ENCODE measurements at places on chromosomes 2 and 18.

DNA sequence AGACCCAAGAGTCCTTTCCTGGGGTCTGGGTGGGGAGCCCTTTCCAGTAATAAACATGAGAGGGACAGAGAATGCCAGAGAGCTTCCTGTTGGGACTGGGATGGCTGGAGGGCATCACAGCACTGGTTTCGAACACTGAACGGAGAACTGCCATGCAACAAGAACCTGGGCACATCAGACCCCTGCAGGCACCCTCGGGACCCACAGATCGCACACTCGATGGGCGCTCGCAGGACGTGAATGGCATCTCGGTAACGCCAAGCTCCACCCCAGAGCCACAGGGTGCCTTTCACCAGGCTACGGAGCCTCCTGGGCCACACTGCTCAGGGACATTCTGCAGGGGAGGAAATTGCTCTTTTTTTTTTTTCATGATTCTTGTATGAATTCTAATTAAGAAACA, 25.1 kb downstream of the SLC66A2 start:
- DNase-seq, result no peak

- DNase-seq, result peak; percentile 87
Observed at GRCh38 chr18:22977847-22978701, 44.9 kb downstream of the RBBP8 start.

DNA sequence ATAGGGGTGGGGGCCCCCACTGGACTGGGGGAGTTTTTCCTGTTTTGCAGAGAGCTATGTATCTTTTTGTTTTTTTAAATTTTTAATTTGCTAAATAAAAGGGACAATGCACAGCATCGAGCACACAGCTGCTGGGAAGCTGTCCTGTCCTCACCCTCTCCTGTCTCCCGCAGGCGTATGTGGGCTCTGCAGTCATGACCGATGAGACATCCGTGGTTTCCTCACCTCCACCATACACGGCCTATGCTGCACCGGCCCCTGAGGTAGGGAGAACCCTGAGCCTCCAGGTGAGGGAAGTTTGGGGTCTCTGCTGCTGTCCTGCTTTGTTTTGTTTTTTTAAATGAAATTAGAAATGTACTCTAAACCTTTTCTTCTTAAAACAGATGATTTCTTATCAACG, 27.6 kb downstream of the PLEKHB2 start:
- no peak for DNase-seq

DNA sequence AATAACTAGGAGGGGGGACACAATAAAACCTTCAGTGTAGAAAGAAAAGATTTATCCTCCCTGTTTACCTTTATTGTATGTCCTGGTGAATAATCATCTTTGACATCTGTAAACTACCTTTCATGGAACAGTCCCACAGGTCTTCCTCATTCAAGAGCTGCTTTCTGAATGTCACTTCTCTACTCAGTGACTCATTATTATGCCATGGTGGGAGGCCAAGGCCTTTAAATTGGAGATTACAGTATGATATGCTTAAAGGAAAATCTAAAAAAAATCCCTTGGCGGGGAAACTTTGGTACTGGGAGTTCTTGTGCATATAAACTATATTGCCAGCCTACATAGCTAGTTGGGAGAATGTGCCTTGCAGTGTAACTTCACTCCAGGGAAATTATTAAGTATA, 713.0 kb downstream of the TDRD15 start:
- DNase-seq, result no peak

- DNase-seq, result no peak
Observed at GRCh38 chr2:101653469-101653868, 44.0 kb upstream of the MAP4K4 start.

- DNase-seq, result no peak
Observed at GRCh38 chr2:205321231-205321630, 361.1 kb upstream of the NRP2 start.

- DNase-seq, result no peak
Observed at GRCh38 chr2:180474716-180475115, 467.6 kb upstream of the CWC22 start.

GRCh38 chr2:175823002-175823706, 178.9 kb downstream of the LNPK start:
- DNase-seq, result peak; percentile 64

- no peak for DNase-seq
Observed at GRCh38 chr2:35503311-35503710, 852.3 kb upstream of the CRIM1 start.

DNA sequence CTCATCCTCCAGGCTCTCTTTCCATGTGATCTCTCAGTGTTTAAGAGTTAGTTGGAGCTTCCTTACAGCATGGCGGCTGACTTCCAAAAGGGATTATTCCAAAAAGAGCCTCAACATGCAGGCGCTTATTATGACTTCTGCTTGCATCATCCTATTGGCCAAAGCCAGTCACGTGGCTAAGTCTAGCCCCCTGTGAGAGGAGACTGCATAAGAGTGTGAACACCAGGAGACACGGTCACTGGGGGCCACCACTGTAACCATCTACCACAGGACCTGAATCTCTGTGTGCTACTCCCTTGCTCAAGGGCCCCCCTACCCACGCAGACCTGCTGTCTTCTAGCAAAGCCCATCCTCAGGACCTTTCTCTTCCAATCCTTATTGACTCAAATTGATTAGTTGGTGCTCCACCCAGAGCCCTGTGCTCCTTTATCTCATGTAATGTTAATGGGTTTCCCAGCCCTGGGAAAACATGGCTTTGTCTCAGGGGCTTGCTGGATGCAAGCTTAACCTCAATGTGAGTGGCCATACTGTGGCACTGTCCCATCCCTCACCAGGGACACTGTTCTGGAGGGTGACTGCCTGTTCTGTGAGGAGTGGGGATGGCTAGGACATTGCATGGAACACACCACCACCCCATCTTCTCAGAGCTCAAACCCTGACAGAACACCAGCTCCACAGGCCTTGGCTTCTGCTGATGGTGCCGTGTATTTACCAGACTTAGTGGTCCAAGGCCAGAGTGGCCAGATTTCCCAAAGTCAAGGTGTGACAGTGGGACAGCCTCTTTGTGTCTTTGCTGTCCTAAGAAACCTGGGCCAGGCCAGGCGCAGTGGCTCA, 4.2 kb downstream of the IL1RN start:
- DNase-seq, result no peak

DNA sequence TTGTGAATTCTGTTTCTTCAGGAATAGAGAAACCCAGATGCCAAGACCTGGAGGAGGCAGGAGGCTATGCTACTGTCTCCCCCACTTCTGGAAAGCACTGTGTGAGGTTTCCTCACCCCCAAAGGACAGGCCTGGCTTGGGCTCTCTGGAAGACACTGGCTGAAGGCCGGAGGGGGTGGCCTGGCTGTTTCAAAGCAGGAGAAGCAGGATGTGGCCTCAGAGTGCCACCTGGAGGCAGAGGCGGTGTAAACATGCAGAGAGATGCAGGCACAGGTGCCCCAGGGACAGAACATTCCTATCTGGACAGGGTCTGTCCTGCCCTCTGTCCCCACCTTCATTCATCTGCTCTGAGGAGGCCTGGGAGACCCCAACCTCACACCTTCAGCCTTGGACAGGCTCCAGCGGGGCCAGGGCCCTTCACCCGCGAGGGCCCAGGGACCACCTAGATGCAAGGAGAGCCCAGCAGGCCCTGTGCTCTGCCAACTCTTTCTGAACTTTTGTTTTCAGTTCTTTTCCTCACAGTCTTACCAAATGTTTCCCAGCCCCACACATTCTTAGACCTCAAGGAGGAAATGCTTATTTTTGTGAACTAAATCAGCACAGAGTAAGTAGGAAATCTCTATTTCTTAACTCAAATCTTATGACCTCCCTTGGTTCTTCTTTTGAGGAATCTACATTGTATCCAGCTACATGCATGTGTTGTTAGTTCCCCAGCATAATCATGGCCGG, 79.2 kb downstream of the LONRF2 start:
- DNase-seq, result no peak

DNA sequence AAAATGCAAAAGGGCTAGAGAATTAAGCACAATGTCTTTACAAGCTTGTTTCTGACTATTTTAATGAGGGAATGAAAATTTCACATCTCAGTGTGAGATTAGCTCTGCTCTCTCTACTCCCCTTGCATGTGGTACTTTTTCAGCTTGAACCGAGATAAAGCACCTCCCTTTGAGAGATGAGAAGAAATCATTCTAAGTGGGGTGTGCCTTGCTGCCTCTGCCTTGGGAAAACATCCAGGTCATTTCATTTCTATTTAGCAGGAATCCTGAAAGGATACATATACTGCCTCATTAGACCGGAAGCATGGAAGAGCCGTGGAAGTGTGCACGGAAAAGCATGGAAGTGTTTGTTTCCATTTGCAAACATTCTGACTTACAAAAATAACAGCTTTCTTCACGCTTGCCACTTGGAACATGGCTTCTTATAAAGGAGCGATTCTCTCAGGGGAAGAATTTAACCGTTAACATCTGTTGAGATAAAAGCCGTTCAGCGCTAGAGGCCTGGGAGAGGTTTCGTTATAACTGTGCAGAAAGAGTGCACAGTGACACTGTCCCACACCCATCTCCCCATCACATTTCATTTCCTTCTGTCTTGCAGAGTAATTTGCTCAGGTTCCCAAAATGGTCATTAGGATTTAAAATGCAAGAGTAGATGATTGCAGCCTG, 16.7 kb downstream of the NOSTRIN start:
- DNase-seq, result no peak

DNA sequence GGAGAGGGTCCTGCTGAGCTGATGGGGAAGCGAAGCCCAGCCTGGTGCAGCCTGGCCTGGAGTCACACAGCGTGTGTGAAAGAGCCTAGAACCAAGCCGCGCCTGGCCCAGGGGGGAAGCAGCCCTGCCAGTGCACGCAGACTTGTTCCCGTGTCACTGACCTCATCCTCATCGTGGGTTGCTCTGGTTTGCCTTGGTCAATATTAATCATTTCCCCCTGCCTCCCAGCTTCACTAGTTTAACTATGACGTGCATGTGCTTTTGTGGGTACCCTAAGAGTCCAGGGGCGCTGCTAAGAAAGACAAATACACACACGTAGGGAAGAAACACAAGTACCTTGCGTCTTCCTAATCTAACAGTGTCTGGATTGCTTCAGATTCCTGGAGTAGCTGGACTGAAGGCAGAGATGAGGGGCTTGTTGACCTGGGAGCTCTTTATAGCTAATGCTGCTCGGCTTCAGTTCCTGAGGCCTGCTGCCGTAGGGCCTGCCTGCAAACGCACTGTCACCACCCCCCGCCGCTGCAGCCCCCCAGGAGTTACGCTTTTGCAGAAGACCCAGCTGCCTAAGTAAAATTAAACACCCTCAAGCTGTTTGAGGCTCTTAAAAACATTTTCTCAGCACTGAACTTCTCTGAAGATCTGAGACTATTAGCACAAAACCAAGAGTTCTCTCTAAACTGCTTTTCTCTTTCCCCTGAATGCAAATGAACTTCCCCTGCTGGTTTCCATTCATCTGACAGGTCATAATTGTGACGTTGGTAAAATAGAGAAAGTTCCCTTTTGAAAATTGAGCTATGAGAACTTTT, 159.2 kb downstream of the FAM210A start:
- DNase-seq, result no peak

GRCh38 chr2:886072-887022, 64.3 kb upstream of the SNTG2 start:
- DNase-seq, result no peak

DNA sequence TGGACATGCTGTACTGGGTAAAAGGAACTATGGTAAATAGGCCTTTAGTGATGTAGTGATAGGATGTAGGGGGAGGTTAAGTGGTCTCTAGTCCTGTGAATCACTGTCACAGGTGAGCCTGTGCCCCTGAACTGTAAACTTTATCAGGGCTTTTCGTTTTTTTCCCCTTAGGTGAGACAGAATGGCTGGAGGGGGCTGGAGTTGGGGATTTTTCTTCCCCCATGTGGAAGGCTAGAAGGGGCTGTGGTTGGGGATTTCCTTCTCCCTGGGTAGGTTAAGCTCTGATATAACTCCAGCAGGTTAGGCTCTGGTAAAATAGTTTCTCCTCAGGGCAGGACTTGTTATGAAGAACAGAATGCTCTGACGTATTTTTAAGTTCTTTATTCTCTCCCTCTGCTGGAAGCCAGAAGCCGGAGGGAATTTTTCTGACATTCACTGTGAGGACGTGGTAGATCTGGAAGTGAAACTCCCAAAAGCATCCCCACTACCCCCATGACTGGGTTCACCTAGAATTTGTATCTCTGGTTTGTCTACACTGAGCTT, 28.5 kb downstream of the PIKFYVE start:
- no peak for DNase-seq

DNA sequence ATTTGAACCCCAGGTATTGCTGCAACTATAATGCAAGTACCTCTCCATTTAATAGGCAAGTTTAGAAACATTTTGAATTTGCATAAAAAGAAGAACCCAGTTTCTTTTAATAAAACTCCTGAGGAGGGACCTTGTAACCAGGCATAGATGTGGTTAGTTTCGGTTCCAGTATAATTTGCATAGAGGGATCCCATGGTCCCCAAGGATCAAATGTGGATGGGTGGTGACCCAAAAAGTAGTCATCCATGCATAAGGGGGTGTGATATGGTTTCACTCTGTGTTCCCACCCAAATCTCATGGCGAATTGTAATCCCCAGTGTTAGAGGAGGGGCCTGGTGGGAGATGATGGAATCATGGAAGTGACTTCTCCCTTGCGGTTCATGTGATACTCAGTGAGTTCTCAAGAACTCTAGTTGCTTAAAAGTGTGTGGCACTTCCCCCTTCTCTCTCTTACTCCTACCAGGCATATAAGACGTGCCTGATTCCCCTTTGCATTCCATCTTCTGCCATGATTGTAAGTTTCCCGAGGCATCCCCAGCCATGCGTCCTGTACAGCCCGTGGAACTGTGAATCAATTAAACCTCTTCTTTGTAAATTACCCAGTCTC, 40.2 kb upstream of the SKA1 start:
- no peak for DNase-seq

- no peak for DNase-seq
Observed at GRCh38 chr2:242040681-242041080, 171.2 kb downstream of the RTP5 start.

DNA sequence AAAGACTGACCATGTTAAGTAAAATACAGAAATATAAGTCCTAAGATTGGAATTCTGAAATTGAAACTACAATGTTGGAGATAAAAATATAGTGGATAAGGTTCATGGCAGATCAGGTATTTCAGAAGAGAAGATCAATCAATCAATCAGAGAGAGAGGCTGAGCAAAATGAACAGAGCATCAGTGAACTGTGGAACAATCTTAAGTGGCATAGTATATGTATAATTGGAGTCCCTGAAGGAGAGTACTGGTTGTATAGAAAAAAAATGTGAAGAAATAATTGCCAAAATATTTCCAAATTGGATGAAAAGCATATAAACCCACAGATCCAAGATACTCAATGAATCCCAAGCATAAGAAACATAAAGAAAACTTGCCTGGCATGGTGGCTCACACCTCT, 35.0 kb downstream of the ASB18 start:
- no peak for DNase-seq

- peak; percentile 89 for DNase-seq
Observed at GRCh38 chr2:65576861-65577601, 144.6 kb upstream of the SPRED2 start.

DNA sequence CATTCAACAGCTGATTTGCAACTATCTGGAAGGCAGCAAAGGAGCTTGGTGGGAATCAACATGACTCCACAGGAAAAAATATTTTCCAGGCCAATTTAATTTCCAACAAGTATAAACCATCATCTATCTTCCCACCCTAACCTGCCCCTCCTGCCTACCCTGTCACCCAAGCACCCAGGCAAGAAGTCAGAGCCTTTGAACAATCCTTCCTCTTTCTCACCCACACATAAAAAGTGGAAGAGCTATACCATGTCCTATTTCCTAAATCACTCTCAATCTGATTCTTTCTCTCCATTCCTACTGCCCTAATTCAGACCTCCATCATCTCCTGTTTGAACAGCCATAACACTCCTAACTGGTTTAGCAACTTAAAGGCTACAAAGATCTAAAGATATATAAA, 12.7 kb downstream of the SPIRE1 start:
- DNase-seq, result no peak

GRCh38 chr2:221120643-221121042, 451.5 kb downstream of the EPHA4 start:
- no peak for DNase-seq

GRCh38 chr18:79926715-79927606, 24.5 kb downstream of the SLC66A2 start:
- no peak for DNase-seq
